ENCODE measurements at places on chromosomes 6 and 20.

GRCh38 chr20:17436664-17437063, 94.5 kb downstream of the BFSP1 start:
- no peak for DNase-seq

DNA sequence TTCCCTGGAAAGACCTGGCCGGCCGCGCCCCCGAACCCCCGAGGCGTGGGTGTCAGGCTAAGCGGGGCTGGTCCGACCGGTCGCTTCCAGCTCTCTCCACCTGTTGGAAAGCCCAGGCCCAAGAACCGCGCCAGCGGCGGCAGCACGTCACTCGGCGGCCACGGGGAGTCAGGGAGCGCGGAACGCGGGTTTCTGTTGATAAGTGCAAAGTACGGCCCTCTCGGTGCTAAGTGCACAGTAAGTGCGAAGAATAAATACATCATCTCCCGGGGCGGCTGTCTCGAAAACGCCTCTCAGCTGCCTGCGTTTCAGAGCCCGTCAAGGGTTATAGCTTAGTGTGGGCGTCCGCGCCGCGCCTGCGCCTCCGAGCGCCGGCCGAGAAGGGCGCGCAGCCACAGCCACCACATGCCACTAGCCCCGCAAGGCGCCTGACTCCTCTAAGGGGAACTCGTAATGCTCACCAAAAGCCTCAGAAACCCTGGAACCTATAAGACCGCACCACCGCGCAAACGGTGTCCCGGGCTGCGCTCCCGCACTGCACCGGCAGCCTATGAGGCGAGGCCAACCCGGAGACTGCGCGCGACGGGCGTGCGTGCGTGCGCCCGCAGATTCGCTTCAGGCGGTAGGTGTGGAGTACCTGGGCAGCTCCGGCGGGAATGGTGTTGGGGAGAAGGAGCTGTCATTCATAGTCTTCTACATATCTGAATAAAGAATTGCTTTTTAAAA, 9.2 kb upstream of the TBX18 start:
- no peak for DNase-seq

- no peak for DNase-seq
Observed at GRCh38 chr6:136696783-136697364, 95.4 kb downstream of the MAP3K5 start.

DNA sequence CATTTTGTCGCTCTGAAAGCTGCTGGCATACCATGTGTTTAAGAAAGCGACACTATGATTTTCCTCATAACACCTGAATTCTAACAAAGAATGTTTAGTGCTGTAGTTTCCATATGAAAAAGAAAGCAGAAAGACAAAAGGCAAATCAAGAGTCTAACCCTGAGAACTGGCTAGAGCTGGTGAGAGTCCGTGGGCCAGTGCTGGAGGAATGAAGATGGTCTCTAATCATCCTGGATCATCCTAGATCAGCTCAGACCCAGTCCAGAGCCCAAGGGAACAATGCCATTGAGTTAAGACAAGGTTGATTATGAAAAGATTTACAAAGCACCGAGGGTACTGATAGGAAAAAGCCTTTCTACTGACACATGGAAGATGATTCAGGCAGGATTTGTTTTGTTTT, 73.0 kb upstream of the MYLIP start:
- no peak for DNase-seq

DNA sequence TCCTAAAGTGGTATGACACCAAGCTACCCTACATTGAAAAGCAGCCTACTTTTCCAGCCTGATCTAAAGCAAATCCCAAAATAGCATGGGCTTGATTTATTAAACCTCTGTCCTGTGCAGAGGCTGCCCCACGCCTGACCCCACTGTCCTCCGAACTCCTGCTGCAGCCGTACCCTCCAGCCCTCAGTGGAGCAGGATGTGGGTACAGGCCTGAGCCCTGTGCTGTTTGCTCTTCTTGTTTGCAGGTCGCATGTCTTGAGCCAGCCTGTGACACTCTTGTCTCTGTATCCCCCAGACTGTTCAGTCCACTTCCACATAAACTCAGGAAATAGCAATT, 61.2 kb downstream of the RPP40 start:
- DNase-seq: no peak

GRCh38 chr20:62117362-62117646, 5.0 kb upstream of the LSM14B start:
- DNase-seq: no peak

- DNase-seq: no peak
Observed at GRCh38 chr6:149342525-149342924, 25.0 kb downstream of the TAB2 start.

DNA sequence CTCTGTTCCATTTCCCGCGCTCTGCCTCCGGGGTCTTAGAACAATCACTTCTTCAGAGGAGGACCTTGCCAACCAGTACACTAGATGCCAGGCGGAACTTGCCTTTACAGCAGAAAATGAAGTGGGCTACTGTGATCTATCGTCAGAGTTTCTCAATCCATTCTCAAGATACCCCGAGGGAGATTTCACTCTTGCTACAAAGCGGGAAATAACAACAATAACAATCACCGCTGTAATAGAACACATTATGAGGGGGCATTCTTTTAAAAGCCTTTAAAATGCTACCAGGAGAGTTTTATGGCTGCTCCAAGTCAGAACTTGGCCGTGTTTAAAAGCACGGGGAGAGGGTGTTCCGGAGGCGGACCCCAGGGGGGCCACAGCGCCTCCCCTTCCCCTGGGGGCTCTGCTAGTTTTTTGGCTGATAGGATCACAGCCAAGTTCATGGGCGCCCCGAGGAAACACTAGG, 617.0 kb upstream of the AGPAT4 start:
- no peak for DNase-seq

DNA sequence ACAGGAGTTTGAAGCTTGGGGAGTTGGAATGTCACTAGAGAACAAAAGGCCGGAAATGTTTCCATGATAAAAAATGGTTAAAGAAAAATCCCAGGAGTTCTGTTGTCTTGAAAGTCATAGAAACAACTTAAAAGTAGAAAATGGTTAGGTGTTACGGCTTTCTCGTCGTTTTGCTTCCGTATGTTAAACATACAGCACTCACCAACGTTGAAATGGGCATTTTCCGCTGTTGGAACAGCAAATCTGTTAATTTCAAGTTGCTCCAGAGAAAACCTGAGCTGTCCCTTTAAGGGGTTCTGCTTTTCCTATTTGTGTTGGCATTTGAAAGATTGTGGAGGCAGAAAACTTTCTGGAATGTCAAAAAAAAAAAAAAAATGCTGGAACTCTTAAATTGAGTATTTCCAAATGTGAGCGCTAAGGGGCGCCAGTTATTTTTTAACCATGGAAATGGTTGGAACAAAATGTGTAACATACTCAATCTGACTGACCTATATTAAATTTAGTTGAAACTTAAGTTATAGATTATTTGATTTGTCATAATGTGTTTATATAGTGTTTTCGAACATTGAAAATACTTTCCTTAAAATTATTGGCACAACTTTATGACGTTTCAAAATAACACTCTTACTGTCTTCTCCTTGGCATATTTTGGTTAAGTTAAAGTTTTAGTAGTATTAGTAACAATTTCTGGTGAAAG, 2.2 kb downstream of the QKI start:
- peak; percentile 72 for DNase-seq

DNA sequence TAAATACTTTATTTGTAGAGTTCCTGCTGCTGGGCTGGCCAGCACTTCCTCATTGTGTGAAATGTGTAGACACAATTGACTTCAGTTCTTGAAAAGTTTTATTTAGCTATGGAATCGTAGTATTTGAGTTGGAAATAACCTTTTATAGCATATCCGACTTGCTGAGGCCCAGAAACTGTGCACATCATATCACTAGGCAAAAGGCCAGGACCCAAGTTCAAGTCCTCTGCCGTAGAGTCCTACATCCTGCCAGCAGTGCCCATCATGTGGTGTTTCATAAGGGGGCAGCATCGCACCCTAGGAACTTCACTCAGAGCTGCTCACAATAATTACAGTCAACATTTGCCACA, 207.7 kb upstream of the SNX9 start:
- no peak for DNase-seq

DNA sequence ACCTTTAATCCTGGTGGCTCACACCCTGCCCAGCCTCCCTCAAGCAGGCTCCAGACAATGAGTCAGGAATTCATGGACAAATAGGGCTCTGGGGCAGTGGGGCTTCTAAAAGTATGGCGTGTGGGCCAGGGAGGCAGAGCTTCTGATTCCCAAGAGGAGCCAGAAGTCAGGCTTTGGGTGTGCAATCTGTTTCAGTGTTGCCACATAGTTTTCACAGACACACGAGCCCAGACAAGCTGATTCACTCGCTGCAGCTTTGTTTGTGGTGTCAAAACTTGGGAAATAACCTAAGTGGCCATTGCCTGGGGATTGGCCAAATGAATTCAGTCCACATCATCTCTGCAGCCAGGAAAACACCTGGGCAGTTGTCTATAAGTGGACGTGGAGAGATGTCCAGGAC, 9.2 kb downstream of the PEDS1 start:
- peak; percentile 30 for DNase-seq

DNA sequence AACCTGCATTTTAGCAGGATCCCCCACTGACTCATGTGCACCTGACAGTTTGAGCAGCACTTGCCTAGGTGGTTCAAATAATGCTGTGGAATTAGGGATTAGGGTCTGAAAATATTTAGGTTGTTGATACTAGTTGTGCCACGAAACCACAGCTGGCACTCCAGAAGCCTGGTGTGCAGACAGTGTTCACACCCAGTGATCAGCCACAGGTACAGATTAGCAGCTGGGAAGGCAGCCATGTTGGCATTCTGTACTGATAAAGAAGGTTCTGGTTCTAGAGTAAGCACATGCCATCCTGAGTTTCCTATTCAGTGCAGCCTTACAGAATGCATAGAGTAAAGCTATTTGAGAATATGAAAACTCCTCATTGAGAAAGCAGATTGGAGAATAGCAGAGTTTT, 30.1 kb downstream of the TMEM74B start:
- no peak for DNase-seq

GRCh38 chr6:5446362-5447075, 185.2 kb downstream of the FARS2 start:
- no peak for DNase-seq

GRCh38 chr6:3406362-3406821, 50.5 kb downstream of the SLC22A23 start:
- no peak for DNase-seq

- DNase-seq: no peak
Observed at GRCh38 chr6:31090973-31091364, 21.4 kb downstream of the C6orf15 start.

DNA sequence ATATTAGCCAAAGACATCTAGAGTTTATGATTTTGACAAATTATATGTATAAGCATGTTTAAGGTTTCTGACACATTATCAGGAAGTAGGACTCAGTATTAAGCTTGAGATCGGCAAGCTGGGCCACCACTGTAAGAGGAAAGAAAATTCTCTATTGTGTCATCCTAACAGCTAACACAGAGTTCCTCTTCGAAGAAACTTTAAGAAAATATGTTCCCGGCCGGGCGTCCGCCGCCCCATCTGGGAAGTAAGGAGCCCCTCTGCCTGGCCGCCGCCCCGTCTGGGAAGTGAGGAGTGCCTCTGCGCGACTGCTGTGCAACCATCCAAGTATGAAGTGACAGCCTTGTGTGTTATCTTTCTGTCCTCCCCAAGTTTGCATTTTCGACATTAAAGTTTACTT, 23.0 kb downstream of the USP49 start:
- DNase-seq: no peak

- DNase-seq: no peak
Observed at GRCh38 chr6:12943549-12943948, 227.0 kb downstream of the PHACTR1 start.

DNA sequence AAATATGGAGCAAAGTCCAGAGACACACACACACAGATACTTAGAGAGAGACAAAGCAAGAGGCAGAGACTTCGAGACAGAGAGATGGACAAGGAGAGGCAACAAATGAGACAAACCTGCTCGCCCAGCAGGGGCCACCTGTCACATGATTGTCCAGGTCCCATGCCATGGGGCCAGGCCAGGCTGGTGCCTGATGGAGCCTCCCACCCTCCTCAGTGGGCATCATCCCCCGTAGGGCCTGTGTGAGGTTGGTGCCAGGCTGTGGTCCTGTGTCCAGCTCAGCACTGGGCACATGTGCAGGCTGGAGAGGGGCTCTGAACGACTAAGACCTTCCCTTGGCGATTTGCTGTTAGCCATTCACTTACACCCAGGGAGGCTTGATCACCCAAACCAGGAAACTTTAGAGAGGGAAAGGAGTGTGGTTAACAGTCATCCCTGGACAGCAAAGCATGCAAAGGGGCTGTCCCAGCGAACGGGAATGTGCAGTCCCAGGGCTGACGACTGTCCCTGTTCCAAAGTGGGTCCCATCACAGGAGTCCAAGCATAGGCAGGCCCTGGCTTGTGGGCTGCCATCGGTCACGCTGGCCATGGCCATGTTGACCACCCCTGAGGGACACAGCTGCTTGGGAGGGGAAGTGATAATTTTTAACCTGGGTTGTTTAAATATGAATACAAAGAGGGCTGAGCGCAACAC, 38.4 kb upstream of the PHACTR3 start:
- no peak for DNase-seq

DNA sequence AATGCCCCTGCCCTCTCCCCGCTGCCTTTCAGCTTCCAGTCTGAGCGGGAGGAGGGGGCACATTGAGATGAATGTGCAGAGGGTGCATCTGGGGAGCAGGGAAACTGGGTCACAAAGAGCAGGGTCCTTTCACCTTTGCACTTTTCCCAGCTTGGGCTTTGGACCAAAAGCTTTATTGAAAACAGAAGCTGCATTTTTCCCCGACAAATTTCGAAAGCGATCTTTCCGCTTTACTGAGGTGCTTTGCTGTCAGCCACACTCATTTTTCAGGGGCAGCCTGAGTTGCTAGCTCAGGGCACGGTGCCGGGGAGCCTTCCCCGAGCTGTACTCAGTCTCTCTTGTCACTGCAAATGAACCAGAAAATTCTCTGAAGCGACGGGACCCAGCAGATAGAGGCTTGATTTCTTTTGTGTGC, 283.7 kb upstream of the SOX4 start:
- no peak for DNase-seq

- peak; percentile 90 for DNase-seq
Observed at GRCh38 chr20:23637282-23638221, at the start of gene CST3. TSS of gene CST3 (minus strand) at chr20:23637955. CDS start at chr20:23637862, 93 bp downstream.

- no peak for DNase-seq
Observed at GRCh38 chr20:63059684-63060056, 52.9 kb upstream of the BHLHE23 start.

GRCh38 chr6:151176911-151177770, 62.6 kb upstream of the AKAP12 start:
- DNase-seq: no peak

GRCh38 chr6:107655245-107655644, 165.3 kb downstream of the SOBP start:
- no peak for DNase-seq

- DNase-seq: no peak
Observed at GRCh38 chr6:22072949-22073348, 223.9 kb downstream of the PRL start.
